ENCODE measurements at places on chromosomes 2 and 18.

- DNase-seq: no peak
These were observed 437.0 kb downstream of the PTPRM start for GRCh38 chr18:8003878-8004675.

GRCh38 chr2:172220121-172220520 is 117.4 kb upstream of the DLX2 start:
- no peak for DNase-seq

GRCh38 chr18:46174342-46175041 is 70.3 kb downstream of the HAUS1 start:
- no peak for DNase-seq

DNA sequence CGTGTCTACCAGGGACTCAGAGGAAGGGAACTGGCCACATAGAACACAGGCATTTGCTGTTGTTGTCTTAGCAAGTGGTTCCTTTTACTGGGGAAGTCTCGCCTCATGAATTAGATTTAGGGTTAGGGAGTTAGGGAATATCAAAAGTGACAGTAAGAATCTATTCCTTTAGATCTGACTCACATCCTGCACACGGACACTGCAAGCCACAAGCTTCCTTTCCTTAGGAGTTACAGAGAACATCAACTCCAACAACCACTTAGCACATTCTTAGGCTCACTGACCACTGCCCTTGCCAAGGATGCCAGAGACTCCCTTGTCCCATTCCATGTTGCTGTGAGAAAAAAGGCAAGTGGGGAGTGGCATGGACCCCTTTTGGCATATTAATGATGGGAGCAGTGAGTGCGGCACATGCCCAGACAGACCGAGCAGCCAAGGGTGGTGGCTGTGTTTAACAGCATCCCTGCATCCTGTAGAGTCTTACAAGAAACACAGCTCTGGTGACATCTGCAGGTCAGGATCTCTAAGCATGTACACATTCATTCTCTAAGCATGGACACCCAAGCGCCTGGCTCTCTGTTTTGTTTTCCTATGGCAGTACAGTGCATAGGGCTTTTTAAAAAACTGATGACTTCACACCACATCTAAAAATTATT is 745.6 kb upstream of the RAB6C start:
- DNase-seq: no peak

GRCh38 chr2:157415591-157416101 is 28.2 kb downstream of the CYTIP start:
- DNase-seq: no peak

GRCh38 chr2:206692971-206693370 is 25.2 kb downstream of the DYTN start:
- no peak for DNase-seq

GRCh38 chr2:14891546-14891945 is 259.0 kb downstream of the LRATD1 start:
- DNase-seq: no peak

DNA sequence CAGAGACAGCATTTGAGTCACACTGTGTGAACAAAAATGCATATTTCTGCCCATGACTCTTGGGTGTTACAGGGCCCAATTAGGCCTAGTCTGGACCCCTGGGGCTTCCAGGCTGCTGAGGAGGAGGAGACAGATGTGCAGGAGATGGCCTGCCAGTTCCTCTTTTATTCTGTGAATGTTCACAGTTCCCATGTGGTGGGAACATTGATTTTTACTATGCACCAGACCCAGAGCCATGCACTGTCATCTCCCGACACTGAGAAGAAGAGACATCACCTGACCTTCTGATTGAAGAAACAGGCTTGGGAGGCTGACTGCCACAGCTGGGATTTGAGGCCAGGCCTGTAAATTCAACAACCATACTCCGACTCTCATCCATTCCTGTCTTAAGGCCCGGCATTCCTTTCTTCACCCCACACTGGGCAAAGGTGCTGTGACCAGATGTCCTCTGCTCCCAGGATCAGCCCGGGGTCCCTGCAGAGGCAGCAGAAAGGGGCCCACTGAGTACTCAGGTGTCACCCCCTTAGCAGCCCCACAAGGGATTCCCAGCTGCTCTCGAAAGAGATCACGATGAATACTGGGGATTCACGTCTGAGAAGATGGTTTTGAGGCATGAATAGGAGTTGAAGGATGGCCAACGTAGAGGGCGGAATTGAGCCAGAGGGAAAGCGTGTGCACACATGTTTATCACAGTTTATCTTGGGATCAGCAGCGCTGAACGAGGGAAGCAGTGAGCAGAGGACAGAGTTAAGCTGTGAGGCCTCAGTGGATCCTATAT is 3.6 kb upstream of the TFCP2L1 start:
- DNase-seq: no peak

DNA sequence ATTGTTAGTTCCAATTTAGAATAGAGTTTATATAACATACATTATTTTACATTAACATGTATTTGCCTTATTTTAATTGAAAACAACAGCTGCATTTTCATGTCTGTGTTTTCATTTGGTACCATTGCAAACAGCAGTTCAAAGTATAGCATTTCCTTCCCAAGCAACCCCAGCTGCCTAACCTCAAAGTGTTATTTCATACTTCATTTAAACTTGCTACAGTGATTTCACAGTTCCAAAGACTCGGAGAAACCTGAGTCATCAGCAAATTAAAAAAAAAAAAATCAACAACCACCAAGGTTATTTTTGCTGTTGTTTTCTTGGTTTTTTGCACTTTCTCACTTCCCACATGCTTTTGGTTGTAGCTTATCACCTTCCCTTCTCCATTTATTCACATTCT is 236.5 kb upstream of the SPHKAP start:
- DNase-seq: no peak

DNA sequence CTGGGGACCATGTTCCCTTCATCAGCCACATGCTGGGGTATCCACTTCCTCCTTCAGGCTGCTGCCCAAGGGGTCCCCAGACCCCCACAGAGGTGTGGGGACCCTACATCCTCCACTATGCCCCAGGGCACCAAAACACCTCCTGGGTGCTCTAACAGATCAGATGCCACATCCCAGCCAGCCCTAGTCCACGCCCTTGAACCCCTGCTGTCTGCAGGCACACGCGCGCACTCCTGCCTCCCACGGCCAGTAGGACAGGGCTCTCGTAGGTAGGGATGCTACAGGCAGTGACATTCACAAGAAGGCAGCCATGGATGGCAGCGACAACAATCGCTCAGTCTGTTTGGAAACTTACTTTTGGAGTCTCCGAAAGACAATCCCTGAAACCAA is 3.0 kb upstream of the GPC1 start:
- no peak for DNase-seq

DNA sequence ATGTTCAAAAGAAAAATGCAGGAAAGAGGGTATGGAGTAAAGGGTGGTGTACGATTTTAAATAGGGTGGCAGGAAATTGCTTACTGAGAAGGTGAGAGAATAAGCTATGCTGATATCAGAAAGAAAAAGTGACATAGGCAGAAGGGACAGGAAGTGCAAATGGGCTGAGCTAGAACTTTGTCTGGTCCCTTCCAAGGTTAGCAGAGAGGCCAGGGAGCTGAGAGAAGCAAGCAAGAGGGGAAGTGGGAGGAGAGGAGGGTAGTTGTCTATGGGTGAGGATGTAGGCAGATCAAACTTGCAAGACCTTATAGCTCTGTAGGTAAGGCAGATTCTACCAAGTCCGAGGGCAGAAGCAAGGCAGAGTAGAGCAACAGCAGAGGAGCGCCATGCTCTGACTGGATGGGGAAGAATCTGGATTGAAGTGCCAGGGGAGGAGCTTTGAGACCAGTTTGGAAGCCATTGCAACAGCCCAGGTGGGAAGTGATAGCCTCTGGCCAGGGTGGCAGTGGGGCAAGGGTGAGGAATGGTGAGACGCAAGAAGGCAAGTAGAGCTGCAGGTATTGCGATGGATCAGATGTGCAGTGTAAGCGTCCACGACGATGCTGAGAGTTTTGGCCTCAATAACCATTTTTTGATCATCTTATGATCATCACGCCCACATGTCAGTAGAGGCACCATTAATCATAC is 134.4 kb upstream of the APCDD1 start:
- no peak for DNase-seq

- no peak for DNase-seq
These were observed 43.0 kb upstream of the ITSN2 start for GRCh38 chr2:24403168-24403831.

- no peak for DNase-seq
These were observed 10.1 kb upstream of the GRHL1 start for GRCh38 chr2:9941196-9941995.

DNA sequence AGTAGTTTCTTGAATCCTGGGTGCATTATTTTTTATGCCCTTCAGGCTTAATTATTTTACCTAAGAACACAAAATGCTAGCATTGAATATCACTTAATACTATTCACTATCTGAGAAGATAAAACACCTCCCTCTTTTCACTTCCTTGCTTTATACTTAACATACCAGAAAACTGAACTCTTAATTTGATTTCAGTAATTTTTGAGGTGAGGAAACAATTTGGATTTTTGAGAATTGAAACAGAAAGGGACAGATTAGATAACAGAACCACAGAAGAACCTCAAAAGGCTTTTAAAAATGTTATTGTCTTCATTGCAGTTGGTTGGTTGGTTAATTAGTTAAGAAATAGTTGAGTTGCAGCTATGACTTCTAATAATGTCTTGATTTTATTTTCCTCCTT is 69.5 kb downstream of the GPD2 start:
- DNase-seq: no peak

DNA sequence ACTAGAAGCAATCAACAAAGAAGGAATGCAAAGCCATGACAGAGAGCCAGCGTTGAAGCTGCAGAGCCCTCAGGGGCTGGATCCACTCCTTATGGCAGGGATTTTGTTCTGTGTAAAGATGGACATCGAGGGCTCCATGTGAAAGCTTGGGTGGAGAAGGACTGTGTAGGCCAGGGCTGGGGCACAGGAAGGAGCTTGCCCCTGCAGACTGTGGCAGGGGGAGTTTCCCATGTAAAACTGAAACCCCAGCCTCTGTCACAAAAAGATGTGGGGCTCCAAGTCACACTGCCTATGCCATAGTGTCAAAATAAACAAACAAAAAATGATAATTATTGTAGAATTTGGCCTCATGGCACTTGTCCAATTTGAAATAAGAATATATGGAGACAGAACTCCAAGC is 408.7 kb upstream of the HS6ST1 start:
- DNase-seq: no peak

DNA sequence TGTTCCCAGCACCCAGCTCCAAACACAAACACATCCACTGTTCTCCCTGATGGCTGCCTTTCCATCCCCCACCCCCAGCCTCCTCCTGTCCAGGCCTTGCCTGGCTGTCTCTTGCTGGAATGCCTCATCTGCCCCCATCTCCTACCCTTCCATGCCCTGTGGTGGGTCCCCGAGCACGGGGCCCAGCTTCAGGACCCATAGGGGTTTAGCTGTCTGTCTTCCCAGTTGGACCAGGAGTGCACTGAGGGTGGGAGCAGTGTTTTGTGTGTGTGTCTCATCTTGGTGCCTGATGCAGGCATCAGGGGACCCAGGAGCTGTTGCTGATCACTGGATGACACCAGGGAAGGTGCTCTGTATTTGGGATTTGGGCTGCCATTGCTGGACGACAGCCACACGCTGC is 34.5 kb downstream of the GLI2 start:
- DNase-seq: no peak

DNA sequence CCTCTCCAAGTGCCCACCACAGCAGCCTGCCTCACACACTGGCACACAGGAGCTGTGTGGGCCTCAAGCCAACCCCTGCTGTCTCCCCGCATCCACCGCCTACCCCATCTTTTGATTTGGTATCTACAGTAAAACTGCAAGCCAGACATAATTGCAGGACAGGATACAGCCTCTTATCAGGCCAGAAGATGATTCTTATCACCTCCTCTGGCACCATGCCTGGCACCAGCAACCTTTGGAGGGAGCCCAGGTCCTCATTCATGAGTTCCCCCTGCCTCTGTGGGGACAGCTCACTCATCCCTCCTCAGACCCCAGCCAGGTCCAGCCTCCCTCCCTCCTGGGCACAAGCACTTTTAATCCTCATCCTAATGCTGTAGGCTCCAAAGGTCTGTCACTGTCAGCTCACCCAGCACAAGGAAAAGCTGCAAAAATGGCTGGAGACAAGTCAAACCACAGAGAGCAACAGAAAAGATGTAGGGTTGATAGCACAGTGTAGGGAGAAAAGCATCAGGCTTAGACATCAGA is 9.7 kb downstream of the RAB11FIP5 start:
- DNase-seq: no peak

DNA sequence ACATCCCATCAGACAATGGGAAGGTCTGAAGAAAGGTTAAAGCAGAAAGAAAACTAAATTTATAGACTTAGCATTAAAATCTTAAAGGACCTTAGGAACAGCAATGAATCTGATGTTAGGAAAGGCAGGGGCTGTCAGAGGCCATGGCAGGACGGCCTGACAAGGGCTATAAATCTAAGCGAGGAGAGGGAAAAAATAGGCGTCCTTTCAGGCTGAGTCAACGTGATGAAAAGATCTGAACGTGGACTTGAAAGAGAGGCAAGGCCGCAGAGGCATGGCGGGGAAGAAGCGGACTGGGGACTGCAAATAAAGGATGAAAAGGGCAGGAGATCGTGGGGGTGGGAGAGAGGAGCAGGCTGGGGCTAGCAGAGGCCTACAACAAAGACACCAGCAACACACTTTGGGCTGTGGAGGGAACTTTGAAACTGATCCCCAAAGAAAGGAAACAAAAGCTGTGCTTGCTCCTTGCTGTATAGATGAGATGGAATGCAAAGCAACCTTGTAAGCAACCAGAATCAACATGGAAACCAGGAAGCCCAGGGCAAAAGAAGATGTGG is 145.6 kb downstream of the NRP2 start:
- DNase-seq: no peak

GRCh38 chr2:241609859-241610793 is 26.8 kb downstream of the THAP4 start:
- DNase-seq: peak; percentile 84

DNA sequence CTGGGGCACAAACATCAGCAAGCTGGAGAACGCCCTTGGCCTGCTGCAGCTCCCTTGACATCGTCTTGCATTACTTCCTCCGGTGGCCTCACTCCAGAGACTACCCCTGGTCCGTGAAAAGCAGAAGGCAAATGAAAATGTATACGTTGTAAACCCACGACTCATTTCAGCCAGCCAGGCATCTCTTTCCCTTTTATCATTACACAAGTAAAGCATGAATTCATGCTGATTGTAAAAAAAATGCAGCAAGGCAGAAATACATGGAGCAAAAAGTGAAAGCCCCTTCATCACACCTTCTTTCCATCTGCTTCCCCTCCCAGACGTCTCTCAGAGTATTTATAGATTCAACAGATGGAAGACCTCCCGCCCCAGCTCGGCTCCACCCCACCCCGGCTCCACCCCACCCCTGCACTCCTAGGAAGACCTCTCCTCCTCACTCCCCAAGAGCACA is 41.6 kb upstream of the RALBP1 start:
- no peak for DNase-seq

GRCh38 chr2:216245391-216245975 is 126.8 kb downstream of the MARCHF4 start:
- DNase-seq: no peak

- DNase-seq: no peak
These were observed 297.8 kb upstream of the SESTD1 start for GRCh38 chr2:179562330-179562885.

DNA sequence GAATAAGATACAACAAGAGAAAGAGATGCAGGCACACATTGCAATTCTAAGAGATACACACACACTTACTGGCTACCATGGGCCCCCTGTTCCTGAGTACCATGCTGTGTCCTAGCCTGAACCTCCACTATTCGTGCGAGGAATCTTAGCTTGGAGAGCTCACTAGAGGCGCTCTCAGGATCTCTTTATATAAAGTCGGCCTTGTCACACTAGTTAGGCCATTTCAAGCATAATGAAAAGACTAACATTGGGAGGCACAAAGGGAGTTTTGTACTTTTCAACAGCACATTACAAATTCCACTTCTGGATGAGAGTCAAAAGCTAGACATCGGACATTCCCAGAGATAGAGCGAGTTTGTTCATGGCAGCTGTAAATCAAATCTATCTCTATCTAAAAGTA is 365.2 kb downstream of the DSEL start:
- DNase-seq: no peak

Measured in stimulated activated CD8-positive, alpha-beta memory T cell treated with anti-CD3 and anti-CD28 coated beads, Interleukin-4, amount 100 ng/mL, for 4 hours (primary cell).